Right lobe of liver (tissue), 6 donors: ENCODE measurements at places on chromosomes 1 and 21. TPM values are rescaled to one million over a fixed set of nuclear protein-coding genes. Genes with fewer than 3 reads are reported as not detected.

GRCh38 chr1:63367215-63368103, at the start of gene ALG6:
Gene ALG6, plus strand, starts transcription at chr1:63367627. Its CDS starts 3,351 bp downstream, at chr1:63370978.
- peaks cover 5% of the 10 kb centered on the region for H3K4me1 ChIP-seq
- H3K4me3 ChIP-seq = peak within 1 kb of the TSS; percentile 86
- peak; percentile 98 for DNase-seq
- no peaks in the 10 kb centered on the region for H3K36me3 ChIP-seq
- H3K27ac ChIP-seq = peak within 1 kb of the TSS; percentile 73

DNA sequence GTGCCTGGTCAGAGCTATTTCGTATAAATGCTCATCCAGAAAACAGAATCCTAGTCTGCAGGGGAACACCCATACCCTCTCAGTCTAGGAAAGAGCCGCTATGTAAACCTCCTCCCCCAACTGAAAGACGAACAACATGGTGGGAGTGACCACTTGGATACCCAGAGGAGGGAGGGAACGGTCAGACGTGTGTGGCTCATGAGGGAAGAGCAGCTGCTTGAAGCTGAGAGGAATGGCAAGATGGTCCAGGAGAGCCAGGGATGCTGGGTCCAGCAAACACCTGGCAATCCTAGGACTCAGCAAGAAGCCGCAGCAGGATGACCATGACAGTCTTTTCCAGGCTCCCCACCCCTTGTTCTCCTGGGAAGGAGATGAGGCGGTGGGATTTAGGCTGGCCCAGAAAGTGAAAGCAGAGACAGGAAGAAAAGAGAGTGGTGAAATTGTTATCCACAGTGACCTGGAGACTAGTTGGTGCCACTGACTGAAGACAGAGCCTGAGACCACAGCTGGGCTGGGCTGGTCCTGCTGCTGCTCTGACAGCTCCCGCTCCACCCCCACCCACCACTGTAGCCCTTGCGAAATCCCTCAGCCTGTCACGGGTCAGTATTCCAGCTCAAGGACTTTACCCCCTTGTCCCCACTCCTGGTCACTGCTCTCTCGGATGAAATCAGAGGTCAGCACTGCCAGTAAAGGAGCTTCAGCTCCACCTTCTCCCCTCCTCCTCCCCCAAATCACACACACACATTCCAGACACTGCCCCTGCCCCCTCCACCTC, 3.6 kb downstream of the CERS2 start:
- peak; percentile 96 for DNase-seq
- peaks cover 32% of the 10 kb centered on the region for H3K36me3 ChIP-seq
- peak overlapping the region; percentile 97 for H3K27ac ChIP-seq
- peak overlapping the region; percentile 28 for H3K4me3 ChIP-seq
- H3K27me3 ChIP-seq = no peaks in the 10 kb centered on the region
- H3K4me1 ChIP-seq = peaks cover 30% of the 10 kb centered on the region

- no peak overlapping the region for H3K27ac ChIP-seq
- H3K36me3 ChIP-seq = no peaks in the 10 kb centered on the region
- DNase-seq = no peak
- no peaks in the 10 kb centered on the region for H3K4me1 ChIP-seq
- H3K27me3 ChIP-seq = no peaks in the 10 kb centered on the region
- H3K4me3 ChIP-seq = no peak overlapping the region
These were observed 11.7 kb upstream of the CDK18 start for GRCh38 chr1:205492774-205493173.

DNA sequence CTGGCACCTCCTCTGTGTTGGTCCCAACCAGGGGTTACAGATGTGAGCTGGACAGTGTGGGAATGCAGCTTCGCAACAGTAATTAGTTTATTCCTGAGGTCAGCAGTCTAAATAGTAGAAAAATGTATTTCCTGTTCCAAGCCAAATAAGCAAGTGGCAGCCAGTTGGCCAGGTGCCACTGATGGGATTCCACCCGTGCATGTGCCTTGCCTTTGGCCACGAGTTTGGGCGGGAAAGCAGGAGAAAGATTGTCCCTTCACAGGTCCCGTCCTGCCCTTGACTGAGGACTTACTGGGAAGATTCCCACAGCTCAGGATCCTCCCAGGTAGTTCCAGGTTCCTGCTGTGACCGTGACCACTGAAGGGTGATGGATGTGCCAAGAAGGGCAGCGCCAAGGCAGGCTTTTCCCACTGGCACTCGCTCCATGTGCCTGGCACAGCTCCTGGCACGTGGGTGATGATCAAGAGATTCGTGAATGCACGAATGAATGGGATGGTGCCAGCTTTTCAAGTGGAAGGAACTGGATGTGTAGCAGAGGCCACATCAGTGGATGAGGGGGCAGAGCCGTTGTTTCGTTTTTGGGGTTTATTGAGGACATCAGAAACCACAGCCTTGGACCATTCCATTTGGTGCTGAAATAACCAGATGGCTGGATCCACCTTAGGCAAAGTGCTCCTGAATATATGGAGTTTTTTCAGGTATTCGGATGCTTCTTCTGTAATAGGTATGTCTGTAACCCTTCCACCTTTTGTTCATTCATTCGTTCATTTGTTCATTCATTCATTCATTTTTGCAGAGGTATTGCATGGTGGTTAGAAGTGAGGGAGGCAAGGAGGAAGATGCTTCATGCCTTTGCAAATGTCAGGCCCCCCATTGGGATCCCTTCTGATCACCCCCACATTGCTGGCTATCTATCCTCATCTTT, 62.4 kb upstream of the WNT4 start:
- DNase-seq = no peak
- no peak overlapping the region for H3K4me3 ChIP-seq
- no peak overlapping the region for H3K27ac ChIP-seq
- no peaks in the 10 kb centered on the region for H3K36me3 ChIP-seq

DNA sequence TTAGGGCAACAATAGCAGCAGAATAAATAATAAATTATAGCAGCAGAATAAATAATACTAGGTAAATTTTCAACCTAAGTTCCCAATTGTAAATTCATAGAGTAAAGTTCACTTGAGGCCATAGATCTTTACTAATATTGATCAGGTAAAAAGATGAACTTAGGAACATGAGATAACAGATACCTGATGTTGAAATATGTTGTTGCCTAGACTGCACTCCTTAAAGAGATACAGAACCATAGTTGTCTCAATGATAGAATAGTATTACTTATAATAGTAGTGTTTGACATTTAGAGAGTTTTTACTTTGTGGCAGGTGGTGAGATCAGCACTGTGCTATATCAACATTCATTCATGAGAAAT, 378 bp upstream of the F13B start:
- H3K36me3 ChIP-seq = no peaks in the 10 kb centered on the region
- H3K27ac ChIP-seq = peak overlapping the region; percentile 50
- peak overlapping the region; percentile 56 for H3K4me3 ChIP-seq
- H3K27me3 ChIP-seq = no peaks in the 10 kb centered on the region
- no peaks in the 10 kb centered on the region for H3K4me1 ChIP-seq

GRCh38 chr1:107229711-107230110, 88.9 kb downstream of the NTNG1 start:
- DNase-seq = no peak
- H3K4me3 ChIP-seq = no peak overlapping the region
- no peak overlapping the region for H3K27ac ChIP-seq
- H3K27me3 ChIP-seq = no peaks in the 10 kb centered on the region
- H3K4me1 ChIP-seq = no peaks in the 10 kb centered on the region

GRCh38 chr21:35792569-35793305, 267.6 kb downstream of the SETD4 start:
- H3K27ac ChIP-seq = no peak overlapping the region
- no peak for DNase-seq
- no peaks in the 10 kb centered on the region for H3K4me1 ChIP-seq
- H3K27me3 ChIP-seq = no peaks in the 10 kb centered on the region

LYST gene
- 11.9 TPM for total RNA-seq

FCRL1 gene
- total RNA-seq = not detected
